Left renal cortex interstitium (tissue), 4 donors: ENCODE measurements at places on chromosomes 2 and 18. TPM values are rescaled to one million over a fixed set of nuclear protein-coding genes. Genes with fewer than 3 reads are reported as not detected.

DNA sequence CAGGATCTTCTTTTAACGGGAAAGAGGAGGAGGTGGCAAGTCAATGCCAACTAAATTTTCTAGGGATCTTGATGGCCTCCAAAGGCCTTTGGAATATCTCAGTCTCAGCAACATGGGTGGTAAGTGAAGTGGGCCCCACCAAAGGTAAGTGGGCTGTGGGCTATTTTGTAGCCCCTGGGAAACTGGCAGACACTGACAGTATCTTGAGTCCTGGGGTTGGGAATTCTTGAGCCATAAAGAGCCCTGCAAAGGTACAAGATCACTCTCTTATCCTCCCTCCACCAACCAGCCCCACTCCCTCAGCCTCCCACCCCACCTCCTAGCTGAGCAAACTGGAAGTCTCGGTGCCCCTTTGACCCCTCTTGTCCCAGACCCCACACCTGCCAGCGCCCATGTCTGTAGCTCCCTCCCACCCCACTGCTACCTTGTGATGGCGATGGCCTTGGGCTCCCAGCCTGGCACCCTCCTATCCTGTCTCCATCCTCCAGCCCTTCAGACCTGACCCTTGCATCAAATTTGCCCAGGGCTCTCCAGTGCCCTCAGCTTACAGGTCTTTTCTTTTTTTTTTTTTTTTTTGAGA lies 8.5 kb downstream of the ATP6V1B1 start:
- no peak for DNase-seq

DNA sequence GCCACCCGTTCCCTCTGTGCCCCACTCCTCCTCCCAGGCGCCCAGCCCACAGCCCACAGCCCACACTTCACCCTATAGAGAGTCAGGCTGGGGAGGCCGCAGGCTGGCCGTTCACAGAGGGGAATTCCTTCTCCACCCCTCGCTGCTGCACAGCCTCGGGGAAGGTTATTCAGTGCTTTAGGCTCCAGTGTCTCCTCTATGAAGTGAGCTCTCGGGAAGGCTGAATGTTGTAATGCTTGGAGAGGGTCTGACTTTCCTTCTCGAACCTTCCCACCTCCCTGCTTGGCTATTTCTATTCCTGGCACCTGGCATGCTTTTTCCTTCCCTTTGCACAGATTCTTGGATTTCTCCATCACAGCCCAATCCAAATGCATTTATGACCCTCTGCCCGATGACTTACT lies 62.5 kb upstream of the SMAD7 start:
- DNase-seq = no peak

GRCh38 chr2:181694271-181694670 lies 14.0 kb upstream of the NEUROD1 start:
- DNase-seq = no peak

DNA sequence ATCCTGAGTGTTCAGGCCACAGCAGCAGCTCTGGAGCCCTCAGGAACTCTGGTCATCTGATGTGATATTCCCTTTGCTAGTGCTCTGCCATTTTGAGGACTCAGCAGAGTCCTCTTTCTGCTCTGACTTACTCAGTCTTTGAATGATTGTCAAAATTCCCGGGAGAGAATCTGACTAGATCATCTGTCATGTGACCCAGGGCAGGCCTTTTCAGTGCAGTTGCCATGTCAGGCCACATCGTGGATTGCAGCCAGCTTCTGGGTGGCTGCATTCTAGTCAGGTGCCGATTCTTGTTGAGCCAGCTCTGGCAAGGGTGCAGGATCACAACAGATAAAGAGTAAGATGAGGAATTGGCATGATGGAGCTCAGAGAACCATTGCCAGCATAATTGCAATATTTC lies 795.6 kb downstream of the CPS1 start:
- DNase-seq = no peak

GRCh38 chr2:30655211-30655610 lies 152.0 kb downstream of the CAPN13 start:
- DNase-seq = no peak

DNA sequence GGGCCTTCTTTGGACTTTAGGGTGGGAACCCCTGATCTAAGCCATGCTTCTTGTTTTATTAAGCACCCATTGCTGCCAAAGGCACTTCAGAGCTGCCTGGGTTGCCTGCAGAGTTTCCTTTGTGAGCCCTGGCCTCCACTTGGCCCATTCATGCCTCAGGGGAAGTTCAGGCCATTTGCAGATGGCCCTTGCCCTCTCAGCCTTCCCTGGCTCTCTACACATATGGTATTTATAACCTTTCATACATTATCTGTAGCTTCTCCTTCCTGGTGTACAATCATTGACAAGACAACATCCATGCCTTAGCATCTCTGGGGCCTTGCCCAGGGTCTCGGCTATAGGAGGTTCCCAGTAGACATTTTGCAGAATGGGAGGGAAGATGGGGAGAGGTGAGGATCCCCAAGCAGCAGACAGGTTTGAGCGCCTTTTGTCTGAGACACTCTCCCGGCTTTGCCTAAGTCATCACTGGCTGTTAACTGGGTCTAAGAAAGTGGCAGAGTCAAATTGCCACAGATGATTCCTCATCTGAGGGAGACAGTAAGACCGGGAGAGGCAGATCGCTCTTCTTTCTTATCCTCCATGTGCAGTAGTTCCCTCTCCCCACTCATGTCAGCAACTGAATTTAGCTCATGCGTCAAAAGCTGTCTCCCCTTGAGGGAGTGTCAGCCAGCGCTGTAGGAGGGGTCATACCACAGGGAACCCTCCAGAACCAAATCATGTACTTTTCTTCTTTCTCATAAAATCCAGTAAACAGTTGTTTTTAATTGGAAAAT lies 2.7 kb downstream of the EHD3 start:
- DNase-seq = no peak

DNA sequence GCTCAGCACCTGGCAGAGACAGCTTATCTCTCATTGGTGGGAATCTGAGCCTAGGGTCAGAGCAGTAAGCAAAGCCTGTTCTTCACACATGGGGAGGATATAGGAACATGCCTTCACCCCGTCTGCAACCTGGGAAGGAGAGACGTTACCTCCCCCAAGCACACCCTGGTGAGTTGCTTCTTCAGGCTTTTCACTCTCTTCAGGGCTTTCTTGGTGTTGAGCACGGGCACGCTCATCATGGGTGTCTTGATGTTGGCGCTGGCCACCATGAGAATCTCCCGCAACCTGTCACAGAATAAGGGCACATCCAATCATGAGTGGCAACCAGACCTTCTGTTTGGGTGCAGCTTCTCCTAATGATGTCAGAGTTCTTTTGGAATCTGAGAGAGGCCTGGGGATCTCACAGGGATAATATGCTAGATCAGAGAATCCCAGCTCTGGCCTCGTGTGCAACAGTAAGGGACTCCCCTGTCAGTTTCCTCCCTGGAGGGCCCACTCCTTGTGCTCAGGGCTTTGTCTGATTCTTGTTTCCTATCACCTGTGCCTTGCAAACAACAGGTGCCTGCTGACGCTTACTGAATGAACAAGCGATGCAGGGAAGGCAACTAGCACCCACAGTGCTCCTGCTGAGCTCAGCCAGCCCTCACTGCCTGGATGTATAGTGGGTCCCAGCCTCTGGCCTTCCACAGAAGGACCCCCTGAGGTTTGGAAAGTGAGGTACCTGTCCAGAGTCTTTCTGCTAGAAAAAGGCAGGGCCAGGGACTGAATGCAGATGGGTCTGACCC lies 66.3 kb downstream of the POLR1A start:
- no peak for DNase-seq

DNA sequence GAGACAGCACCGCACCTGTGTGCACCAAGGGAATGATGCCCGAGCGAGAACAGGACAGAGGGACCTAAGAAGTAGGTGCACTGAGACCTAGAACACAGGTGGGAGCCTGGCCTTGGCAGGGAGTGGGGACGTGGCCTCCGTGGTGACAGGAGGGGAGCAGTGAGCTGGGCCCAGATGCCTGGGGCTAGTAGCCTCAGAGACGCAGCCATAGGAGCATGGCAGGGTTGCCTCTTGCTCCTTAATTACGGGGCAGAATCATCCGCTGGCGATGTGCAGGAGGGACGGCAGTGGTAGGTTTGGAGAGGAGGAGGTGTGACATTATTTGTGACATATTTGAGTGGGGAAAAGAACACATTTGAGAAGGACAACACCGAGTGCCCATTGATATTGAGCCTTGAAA lies 57.0 kb upstream of the HPCAL1 start:
- no peak for DNase-seq

- no peak for DNase-seq
Observed at GRCh38 chr2:27118525-27119329, at the start of gene CGREF1. Gene CGREF1, minus strand, starts transcription at chr2:27119128. Its CDS starts 14,762 bp downstream, at chr2:27104366.

- no peak for DNase-seq
Observed at GRCh38 chr2:3478846-3479385, 40.4 kb downstream of the ADI1 start.

- no peak for DNase-seq
Observed at GRCh38 chr2:24658531-24659202, 134.5 kb downstream of the PTRHD1 start.

- no peak for DNase-seq
Observed at GRCh38 chr2:218400167-218400929, 680 bp downstream of the CTDSP1 start.

DNA sequence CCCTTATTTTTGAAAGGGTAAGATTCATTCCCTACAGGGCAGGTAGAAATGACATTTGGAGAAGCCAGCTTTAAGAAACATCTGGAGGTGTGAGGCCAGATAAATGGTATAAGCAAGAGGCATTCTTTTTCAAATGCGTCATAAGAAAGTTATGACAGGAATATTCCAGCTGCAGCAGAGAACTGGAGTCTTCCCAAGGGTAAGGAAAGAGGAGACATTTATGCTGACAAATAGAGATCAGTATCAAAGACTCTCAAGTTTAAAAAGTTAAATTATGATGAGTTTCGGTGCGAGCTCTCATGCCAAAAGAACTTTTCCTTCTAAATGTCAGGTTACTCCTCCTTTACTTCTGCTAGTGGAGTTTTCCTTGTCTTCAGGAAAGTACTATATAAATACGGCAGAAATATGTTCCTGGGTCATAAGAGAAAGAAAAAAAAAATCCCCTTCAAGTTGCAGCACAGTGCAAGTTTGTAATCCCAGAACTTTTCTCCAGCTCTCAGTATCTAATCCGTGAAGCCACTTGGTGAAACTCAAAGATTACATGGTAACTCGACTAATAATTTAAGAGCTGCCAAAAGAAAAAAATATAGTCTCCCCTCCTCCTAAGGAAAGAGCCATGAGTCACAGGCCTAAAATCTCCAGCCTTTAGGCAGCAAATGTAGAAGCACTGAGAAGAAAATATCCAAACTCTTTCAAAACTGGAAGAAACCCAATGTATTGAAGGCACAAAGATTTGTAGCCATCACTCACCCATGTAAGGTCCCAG lies 428.1 kb downstream of the MEIS1 start:
- DNase-seq = no peak

DNA sequence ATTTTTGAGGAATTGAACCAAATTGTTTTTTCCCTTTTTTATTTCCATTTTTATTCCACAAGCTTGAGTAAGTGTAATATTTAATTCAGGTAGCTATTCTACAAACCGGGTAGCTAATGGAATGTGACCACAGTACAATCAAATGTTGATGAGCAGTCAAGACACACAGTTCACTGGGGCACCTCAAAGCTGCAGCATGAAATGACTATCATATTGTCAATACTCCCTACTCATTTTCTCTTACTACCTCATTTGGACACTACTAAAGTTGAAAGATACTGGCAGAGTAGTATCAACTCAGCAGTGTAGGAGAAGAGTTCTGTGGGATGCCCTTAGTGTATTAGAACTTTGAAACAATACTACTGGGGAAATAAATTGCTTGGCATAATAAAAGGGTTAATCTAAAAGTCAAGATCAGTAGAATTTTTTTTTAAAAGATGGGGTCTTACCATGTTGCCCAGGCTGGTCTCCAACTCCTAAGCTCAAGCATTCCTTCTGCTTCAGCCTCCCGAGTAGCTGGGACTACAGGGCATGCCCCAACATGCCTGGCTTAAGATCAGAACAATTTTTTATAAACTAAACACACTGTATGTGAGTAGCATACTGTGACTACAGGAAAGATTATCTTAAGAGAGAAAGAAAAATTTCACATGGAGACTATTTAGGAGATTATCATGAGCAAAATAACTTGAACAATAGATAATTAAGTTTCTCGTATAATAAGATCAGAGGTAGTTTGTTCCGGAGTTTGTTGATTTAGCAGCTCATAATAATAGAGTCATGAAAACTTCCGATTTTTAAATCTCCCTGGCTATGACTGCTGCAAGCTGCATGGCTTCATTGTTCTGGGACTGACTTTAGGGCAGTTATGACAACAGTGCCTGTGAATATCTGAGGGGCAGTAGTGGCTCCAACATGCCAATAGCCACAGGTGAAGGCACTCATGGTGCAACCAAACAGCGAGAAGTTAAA lies 43.7 kb downstream of the MYO3B start:
- no peak for DNase-seq

- no peak for DNase-seq
Observed at GRCh38 chr2:127045792-127046501, 61.0 kb downstream of the BIN1 start.

GRCh38 chr2:109033171-109033570 lies 44.2 kb upstream of the EDAR start:
- no peak for DNase-seq

- DNase-seq = no peak
Observed at GRCh38 chr2:16141641-16141921, 201.2 kb downstream of the MYCN start.

DNA sequence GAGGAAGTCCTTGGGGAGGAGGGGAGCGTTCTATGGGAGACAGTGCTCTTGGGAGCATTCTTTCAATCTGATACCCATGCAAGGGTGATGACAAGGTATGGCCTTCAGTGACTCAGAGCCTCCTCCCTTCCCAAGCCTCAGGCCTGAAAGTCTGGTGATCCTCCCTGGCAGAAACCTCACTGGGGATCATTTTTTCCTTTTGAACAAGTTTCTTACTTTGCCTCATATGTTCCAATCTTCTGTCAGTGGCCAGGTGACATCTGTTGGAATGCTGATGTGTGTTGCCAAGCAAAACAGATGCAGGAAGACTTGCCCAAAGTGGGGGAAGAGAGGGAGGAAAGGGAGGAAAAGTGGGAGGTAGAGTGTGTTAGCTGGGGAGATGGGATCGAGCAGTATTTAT lies 224.8 kb downstream of the NEDD4L start:
- no peak for DNase-seq

- no peak for DNase-seq
Observed at GRCh38 chr2:72138011-72138881, 9.4 kb downstream of the CYP26B1 start.

Gene ZNF236
- 13.1 TPM for polyA plus RNA-seq

Gene FIGN
- 15.8 TPM for polyA plus RNA-seq

Gene LONRF2
- polyA plus RNA-seq = 4.9 TPM

Gene ST6GAL2
- polyA plus RNA-seq = 19.8 TPM

Gene CERKL
- 14.0 TPM for polyA plus RNA-seq

Gene LOXHD1
- polyA plus RNA-seq = 1.2 TPM

Gene TSPYL6
- polyA plus RNA-seq = 0.04 TPM

Gene GPR39
- polyA plus RNA-seq = 3.7 TPM

Gene UGT1A10
- not detected for polyA plus RNA-seq

Gene CPS1
- polyA plus RNA-seq = 4.1 TPM
